ENCODE measurements at places on chromosomes 12 and 14.

DNA sequence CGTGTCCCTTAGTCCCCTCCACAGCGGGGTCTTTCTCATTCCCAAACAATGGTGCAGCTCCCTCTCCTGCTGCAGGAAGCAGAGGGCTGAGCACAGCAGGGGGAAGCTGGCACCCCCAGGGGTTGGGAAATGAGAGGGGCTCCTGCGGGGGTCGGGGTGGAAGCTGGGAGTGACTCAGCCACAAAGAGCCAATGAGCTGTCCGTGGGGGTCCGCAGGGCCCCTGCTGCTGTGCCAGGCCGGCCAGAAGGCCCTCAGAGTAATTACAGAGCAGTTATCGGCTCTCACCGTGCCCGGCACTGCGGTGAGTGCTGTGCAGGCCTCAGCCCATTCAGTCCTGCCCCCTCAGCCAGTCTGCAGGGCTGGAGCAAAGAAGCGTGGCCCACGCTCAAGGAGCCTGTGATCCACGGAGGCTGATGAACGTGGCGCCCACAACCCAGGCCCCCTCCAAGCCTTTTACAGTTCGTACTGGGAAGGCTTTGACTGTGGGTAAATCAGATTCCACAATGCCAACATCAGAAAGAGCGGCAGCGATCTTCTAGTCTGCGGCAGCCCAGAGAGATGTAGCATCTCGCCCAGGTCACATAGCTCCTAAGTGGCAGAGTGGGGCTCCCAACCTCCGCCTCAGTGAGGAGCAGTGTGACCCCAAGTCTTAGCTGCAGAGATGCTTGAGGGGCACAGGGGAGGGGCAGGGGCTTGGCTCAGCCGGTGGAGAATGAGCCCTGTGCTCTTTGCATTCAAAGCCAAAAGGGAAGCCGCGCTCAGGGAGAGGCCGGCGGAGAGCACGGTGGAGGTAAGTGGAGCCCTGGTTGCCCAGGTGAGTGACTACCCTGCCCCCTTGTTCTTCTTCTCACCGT, 43.4 kb downstream of the SLC6A12 start:
- no peak for DNase-seq

DNA sequence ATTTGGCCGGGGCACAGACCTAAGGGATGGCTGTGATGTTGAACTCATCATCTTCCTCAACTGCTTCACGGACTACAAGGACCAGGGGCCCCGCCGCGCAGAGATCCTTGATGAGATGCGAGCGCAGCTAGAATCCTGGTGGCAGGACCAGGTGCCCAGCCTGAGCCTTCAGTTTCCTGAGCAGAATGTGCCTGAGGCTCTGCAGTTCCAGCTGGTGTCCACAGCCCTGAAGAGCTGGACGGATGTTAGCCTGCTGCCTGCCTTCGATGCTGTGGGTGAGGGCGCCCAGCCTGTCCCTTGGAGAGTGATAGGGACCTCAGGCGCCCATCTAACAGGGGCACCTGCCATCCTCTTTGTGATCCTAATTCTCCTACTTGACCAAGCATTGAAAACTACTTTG, 12.4 kb downstream of the OAS3 start:
- no peak for DNase-seq

DNA sequence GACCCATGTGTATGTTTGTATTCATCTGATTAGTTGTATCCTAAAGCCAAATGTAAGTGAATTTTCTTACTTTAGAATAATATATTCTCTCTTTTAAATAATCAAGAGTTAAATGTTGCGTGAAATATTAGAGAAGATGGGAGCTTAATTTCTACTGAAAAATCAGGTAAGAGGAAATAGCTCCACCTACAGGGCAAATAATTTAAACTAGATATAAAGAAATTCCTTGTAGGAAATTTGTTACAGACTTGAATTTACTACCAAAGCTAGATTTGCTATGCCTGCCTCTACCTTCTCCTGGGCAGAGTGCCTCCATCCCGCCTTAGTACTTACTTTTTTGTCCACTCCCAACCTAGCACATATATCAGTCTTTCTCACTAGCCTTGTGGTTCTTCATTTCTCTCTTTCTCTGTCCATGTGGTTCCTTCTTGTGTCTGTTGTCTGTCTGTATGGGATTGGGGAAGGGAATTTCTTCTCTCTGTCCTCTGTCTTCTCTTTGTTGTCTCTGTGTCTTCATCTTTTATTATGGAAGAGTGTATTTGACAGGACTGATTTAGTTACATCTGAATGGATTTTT, 44.7 kb downstream of the PALS1 start:
- peak; percentile 69 for DNase-seq

DNA sequence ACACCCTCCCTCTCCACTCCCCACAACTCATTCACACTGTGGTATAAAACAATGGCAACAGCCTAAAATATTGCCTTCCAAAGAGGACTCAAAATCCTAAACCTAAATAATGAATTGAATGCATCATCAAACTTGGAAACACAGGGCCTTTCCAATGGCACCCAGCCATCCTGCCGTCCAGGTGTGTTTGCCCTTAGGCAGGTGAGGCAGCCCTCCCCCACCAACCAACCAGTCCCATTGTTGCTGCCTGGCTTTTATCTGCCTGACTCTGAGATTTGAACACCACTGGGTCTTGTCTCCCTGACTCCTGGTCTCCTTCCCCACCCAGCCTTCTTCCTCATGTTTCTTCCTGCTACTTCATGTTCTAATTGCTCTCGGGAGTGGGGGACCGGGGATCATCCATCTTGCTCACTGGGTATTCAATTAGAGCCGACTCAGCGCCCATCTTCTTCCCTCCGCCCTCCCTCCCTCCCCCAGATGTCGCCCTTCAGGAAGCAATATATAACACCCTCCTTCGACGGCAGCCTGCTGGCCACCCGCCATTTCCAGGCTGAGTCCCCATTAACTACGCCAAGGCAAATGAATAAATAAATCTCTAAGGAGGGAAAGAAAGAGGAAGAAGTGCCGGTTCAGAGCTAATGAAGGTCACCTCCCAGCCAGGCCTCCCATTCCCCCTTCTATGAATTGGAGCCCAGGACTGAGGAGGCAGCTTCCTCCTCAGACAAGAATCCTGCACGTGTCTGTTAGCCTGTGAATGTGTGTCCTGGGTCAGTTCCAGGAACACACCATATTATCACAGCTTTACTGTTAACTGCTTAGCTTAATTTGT, 36.3 kb upstream of the NTF3 start:
- DNase-seq = no peak

GRCh38 chr12:23359975-23360701, 589.3 kb downstream of the SOX5 start:
- no peak for DNase-seq

DNA sequence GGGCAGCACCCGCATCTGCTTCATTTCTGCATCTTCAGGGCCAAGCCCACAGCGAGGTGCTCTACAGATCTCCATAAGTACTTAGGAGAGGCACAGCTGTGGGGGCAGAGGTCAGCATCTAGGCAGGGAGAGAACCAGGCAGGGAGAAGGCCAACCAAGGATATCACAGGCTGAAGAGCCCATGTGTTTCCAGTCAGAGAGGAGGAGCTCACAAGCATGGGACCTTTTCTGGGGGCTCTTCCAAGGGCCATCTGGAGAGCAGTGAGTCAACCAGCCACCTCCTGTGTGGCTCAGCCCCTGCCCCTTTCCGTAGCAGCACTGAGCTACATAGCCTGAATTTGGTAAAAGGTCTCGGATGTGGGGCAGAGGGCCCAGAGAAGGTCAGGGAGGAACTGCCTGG, 78.5 kb downstream of the ARL6IP4 start:
- DNase-seq = no peak

DNA sequence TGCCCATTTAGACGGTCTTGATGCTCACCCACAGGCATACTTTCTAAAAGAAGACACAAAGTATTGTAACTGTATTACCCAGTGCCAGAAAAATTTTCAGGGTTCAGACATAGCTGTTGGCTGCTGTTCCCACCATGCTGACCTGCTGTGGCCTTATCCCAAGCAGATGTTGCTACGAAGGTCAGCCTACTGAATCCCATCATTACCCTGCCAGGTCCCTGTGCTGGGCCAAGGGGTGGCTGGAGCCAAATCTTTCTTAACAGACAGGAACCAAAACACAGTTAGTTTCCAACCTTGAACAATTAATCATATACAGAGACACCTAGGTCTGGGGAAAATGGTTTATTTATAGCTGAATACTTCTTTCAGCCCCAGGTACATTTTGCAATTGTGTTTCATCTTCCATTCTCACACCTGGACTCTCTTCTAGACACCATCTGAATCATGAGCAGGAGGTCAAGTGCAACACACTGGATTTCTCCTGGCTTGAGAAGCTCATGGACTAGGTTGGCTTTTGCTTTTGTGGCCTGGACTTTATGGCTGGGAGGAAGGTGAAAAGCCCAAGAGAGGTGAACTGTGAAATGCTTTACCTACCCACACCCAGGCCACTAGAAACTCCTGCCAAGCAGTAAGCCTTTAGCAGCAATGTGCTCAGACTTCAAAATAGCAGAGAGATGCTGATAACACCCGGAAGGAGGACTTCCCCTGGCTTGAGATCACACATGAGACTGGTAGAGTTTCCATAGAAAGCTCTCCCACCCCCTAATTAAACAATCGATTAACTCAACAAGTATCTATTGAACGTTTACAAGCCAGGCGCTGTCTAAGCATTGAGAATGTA, 150.1 kb downstream of the SUDS3 start:
- no peak for DNase-seq

- no peak for DNase-seq
Observed at GRCh38 chr12:113831016-113831415, 135.1 kb downstream of the RBM19 start.

GRCh38 chr12:104998423-104999346, 12.6 kb downstream of the NOPCHAP1 start:
- no peak for DNase-seq

DNA sequence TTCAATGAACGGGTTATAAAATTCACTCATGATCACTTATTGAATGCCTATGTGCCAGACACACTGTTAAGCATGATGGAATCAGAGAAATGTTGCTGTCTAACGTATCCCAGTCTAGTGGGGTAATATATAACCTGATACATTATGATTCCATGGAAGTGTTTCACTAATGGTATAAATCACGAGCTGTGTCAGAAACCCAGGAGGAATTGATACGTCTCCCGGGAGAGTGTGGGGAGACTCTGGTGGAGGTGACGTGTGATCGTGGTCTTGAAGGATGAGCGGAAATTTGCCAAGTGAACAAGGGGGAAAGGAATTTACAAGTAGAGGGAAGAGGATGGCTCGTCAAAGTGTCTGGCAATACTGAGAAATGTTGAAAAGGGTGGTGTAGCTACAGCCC, 26.5 kb downstream of the MANSC1 start:
- no peak for DNase-seq

DNA sequence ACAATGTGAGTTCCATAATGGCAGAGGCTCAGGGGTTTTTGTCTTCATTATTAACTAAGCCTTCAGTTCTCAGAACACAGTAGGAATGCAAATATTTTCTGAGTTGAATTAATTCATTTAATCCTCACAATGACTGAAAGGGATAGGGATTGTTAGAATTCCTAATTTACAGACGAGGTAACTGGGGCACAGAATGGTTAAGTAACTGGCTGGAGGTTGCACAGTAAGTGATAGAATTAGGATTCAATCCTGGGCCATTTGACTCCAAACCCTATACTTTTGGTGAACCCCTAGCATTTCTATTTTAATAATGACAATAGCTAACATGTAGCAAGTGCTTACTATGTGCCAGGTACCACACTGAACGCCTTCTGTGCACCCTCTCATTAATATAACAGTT, 163.1 kb downstream of the PPM1H start:
- no peak for DNase-seq

DNA sequence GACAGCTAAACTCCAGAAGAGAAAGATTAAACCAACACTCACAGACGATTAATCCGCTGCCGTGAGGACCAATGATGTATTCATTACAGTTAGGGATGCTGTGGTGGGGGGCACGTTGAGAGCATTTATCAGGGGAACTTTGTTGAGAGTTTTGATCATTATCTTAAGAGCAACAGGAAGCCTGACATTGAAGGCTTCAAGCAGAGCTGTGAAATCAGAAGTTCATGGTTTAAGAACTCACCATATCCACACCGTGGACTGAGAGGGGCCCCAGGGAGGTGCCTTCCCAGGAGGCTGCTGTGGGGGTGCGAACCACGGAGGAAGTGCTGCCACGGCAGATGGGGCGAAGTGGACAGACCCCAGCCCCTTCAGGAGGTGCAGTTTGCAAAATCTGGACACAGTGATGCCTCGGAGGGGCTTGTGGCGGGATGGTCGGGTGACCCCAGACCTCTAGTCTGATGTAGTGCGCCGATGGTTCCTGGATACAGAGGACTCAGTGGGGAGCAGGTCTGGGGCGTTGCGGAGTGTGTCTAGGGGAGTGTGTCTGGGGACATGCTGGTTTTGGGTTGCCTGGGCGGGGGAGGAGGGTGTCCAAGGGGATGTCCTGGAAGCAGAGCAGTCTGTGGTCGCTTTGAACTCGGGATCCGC, 73.0 kb downstream of the DIO3 start:
- no peak for DNase-seq

- DNase-seq = no peak
Observed at GRCh38 chr14:96408608-96409007, 16.7 kb downstream of the AK7 start.

DNA sequence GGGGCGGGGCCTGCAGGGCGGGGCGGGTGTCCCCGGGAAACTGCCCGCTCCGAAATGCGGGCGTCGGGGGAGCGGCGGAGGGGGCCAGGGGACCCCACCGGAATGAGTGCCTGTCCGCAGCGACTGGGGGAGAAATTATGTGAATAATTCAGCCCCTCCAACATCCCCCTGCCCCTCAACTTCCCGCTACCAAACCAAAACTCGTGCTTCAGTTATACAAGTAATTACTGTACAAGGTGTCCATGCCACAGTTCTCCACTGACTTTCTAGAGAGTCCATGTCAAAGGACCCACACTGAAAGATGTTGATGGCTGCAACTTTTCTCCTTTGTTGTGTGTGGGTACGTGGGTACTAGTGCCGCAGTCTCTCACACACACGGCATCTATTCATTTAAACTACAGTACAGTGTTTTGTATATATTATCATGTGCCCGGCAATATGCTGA, 414 bp upstream of the CDK17 start:
- DNase-seq = no peak

GRCh38 chr12:52495389-52495788, 2.3 kb upstream of the KRT6A start:
- DNase-seq = no peak

DNA sequence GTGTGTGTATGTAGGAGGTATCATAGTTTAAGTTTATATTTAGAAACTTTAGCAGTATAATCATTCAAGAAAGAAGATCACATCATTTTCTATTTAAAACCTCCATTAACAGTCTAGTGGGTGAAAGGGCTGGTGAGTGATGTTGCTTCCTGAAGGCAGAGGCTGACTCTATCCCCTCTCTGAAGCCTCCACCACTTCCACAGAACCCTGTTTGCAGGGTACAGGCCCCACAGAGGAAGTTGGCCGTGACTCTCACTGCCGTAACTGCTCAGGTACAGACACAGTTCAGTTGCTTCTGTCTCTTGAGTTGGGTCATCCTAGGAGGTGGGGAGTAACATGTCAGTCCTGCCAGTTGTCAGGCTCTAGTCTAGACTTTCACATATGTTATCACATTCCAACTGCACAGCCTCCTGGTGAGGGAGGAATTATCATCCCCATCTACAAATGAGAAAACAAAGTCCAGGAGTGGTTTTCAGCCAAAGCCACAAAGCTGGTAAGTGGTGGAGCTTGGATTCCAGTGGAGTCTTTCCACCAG, 31.5 kb downstream of the CFL2 start:
- no peak for DNase-seq

Data from SW 1271 (cell line).